ENCODE measurements at places on chromosomes 16 and 17.

DNA sequence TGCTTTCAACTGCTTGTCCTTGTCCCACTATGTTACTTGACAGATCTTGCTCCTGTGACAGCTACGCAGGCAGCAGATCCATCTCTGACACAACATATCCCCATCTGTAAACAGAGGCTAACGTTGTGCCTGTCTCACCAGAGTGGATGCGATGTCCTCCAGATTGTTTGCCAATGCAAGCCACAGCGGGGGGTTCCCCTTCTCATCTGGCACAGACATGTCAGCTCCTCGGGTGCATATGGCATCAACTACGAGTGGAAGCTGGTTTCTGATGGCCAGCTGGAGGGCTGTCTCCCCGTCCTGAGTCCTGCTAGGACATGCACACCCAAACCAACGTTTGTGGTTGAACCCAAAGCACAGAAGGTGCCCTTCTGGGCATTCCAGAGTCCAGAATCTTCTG, 39.0 kb downstream of the CYB5D2 start:
- DNase-seq, result no peak

DNA sequence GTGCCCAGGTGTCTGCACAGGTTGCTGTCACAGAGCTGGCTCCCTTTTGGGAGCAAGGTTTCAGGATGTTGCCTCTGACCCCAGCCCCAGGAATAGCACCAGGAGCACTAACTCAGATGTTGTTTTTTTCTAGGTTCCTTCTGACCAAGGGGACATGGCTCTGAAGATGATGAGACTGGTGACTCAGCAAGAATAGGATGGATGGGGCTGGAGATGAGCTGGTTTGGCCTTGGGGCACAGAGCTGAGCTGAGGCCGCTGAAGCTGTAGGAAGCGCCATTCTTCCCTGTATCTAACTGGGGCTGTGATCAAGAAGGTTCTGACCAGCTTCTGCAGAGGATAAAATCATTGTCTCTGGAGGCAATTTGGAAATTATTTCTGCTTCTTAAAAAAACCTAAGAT, 28.1 kb downstream of the SCPEP1 start:
- DNase-seq, result no peak

DNA sequence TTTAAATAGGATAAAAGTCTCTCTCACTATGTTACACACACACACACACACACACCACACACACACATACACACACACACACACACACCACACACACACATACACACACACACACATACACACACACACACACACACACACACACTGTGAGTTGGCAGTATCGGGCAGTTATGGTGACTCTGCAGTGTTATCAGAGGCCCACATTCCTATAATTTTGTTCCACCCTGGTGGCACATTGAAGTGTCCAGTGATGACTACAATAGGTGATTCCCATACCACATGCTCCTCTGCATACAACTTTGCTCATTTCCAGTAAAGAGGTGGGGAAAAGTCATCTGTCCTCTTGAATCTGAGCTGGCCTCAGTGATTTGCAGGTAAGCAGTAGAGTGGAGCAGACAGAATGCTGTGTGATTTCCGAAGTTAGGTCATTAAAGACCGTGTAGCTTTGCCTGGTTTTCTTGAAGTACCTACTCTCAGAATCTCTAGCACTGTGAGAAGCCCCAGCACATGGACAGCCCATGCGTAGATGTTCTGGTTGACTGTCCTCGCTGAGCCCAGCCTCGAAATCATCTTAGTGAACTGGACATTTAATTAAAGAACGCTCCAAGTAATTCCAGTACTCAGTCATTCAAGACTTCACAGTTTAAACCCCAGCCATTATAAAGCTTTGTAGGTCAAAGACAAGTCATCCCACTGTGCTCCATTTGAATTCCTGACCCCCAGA, 836.6 kb upstream of the SOX9 start:
- no peak for DNase-seq

DNA sequence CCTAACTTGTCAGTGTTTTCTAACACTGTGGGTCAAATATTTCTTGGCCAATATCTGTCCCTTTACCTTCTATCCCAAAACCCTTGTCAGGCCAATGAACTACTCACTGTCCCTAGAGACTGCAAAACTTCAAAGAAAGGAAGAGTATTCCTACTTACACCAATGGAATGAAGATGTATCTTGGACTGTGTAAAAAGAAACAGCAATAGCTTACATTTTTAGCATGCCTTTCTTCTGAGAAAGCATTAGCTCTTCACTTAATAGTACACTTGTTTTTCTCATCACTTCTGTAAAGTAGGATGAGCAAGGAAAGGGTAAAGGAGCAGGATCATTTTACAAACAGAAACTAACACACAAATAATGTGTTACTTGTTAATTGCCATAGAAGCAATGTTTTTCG, 73.9 kb downstream of the STH start:
- DNase-seq, result no peak

DNA sequence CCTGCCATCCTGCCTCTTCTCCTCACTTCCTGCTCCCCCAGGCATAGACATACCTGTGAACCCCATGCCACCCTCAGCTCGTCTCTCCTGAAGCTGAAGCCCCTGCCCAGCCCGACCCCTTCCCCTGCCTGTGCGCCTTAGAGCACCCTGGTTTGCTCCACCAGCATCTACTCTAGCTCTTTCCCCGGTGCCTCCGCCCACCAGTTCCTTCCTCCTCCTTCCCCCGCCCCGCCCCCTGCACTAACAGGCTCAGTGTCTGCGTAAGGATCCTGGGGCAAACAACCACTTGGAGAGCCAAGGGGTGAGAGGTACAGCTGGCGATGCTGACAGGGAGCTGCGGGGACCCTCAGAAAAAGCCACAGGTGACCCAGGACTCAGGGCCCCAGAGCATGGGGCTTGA, 1.9 kb downstream of the GPR142 start:
- peak; percentile 59 for DNase-seq

DNA sequence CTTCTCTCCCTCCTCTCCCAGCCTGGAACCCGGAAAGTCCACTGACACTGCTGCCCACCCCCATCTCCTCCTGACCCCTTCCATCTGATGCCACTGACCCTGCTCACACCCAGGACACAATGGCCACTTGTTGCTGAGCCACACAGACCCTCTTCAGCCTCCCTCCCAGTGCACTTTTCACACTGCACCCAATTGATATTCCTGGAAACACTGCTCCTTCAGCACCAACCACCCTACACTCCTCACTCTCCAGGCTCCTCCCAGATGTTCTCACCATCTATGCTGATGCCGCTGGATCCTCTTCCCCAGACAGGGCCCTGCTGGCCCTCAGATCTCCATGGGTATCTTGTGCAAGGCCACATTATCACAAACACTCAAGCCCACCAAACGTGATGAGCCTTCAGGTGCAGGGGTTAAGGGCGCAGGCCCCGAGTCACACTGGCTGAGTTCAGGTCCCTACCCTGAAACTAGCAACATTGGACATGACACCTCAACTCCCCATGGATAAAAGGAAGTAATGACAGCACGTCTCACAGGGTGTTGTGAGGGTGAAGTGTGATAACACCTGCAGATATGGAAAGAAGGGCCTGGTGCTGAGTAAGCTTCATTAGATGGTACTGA, 238.1 kb downstream of the ZNF423 start:
- DNase-seq, result no peak

DNA sequence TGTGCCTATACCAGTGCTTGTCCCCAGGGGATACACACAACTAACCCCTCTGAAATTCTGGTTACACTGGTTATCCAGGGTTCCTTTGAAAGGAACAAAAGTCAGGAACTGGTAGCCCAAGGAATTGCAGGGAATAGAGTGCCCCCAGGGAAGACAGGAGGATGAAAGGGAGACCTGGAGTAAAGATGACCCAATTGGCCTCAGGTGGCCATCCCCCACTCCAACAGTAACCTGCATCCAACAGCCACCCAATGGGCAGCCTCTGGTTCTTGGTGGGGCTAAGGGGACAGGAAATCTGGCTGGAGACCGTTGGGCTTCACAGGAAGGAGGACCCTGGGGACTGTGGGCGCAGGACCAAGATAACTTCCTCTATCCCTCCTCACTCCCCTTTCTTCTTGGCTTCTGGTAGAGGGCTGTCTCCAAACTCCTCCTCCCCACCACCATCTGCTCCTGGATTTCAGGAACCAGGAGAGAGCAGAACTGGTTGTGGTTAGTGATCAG, 826 bp upstream of the MPO start:
- DNase-seq, result no peak

GRCh38 chr17:53607475-53607874, 215.3 kb upstream of the KIF2B start:
- DNase-seq, result no peak

GRCh38 chr17:35972945-35973332, 8.4 kb downstream of the CCL16 start:
- DNase-seq, result no peak

- no peak for DNase-seq
These were observed 202.6 kb downstream of the RBFOX3 start for GRCh38 chr17:79408251-79408650.

- DNase-seq, result no peak
These were observed 187.6 kb downstream of the RPTOR start for GRCh38 chr17:80732268-80732667.

DNA sequence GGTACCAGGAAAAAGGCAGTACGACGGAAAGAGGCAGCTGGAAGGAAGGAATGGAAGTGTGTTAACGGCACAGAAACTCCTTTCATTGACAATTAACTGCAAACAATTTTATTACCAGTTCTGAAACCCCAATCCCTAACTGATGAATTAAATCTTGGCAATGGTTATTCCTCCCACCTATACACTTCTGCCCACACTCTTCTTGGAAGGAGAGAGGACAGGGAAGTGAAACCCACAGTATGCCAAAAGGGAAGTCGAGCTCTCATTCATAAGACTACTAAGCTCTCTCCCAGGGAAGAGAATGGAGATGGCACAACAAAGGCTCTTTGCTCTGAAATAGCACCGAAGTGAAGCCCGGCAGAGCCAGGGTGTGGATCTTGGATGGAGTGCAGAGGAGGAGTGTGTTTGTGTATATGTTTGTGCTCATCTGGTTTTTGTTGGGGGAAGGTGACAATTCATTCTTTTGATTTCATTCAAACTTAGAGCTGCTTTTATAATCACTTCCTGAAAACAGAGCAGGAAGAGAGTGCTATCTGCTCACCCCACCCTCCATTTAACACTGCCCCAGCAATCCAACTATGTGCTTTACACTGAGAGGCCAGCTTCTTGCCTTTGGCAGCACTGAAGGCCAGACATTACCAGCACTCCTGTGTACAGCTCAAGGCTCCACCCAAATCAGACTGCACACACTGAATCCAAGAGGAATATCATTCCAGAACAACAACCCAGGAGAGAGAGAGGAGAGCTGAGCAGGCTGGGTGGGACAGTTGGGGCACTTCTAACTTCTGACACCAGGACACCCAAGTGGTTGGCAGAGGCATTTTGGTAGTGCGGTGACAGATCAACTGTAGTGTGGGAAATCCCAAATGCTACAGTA, 68.7 kb downstream of the HIC1 start:
- no peak for DNase-seq

DNA sequence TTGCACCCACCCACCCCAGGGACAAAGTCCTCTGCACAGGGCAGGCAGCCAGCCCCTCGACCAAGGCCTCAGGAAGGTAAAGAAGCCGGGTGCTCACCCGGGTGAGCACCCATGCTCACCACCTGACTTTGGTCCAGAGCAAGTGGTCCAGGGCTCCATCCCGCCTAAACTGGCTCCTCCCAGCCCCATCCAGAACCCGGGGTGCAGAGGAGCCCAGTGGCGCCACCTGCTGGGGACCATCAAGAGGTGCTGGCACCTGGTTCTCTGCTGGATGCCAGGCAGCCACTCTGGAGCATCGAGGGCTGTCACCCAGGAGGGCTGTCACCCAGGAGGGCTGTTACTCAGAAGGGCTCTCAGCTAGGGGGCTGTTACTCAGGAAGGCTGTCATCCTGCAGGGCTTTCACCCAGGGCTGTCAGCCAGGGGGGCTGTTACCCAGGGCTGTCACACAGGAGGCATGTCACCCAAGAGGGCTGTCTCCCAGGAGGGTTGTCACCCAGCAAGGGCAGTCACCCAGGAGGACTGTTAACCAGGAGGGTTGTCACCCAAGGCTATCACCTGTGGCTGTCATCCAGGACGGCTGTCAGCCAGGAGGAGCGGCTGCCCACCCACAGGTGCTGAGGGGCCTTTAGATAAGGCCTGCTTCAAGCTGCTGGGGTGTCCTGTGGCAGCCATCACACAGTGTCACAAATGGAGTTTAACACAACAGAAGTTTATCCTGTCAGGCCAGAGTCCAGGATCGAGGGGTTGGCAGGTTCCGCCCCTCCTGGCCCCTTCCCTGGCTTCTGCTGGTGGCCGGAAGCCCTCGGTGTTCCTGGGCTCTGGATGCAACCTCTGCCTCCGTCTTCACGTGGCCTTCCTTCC, 98.5 kb downstream of the TNFRSF13B start:
- DNase-seq, result peak; percentile 60

- no peak for DNase-seq
These were observed 20.5 kb upstream of the WIPF2 start for GRCh38 chr17:40198576-40198975.

DNA sequence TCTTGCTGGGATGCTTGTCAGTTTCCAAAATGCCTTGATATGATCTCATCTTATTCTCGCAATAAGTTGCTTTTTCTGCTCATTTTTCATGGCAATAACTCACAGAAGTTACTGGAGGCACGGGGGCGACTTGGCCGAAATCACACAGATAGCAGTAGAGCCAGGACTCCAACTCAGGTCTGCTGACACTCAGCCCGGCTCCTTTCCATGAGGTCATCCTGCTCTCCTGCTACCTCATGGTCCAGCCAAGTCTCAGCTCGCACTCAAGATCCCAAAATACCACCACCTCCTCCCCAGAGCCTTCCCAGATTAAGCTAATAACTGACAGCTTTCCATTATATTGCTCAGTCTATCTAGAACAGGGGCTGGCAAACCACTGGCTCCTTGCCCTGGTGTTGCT, 269.5 kb downstream of the MAP2K4 start:
- DNase-seq, result no peak

DNA sequence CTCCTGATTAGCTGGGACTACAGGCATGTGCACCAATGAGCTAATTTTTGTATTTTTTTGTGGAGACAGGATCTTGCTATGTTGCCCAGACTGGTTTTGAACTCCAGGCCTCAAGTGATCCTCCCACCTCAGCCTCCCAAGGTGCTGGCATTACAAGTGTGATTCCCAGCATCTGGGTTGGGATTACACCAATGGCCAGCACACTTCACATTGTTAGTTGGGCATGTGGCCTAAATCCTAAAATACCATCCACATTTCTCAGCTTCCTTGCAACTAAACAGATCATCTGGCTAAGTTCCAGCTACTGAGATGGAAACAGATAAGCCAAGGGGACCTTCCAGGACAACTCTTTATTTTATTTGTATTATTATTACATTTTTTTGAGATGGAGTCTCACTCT, 9.9 kb downstream of the RABEP2 start:
- DNase-seq, result no peak

All from stimulated activated CD4-positive, alpha-beta T cell treated with anti-CD3 and anti-CD28 coated beads, Interleukin-1b, Interleukin-23, amount 100 ng/mL, for 48 hours (primary cell).